ENCODE measurements at places on chromosomes 3 and 15.

DNA sequence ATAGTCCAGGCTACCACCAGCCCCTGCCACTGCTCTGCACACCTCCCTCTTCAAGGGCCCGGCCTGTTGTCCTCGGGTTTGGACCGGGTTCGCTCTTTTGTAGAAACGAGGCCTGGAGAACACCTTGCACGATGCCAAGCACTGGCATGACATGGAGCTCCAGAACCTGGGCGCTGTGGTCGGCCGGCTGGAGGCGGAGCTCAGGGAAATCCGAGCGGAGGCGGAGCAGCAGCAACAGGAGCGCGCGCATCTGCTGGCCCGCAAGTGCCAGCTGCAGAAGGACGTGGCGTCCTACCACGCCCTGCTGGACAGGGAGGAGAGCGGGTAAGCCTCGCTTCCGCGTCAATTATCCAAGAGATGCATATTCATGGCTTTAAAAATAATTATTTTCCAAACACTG lies 72.4 kb downstream of the BFSP2 start:
- DNase-seq = no peak

DNA sequence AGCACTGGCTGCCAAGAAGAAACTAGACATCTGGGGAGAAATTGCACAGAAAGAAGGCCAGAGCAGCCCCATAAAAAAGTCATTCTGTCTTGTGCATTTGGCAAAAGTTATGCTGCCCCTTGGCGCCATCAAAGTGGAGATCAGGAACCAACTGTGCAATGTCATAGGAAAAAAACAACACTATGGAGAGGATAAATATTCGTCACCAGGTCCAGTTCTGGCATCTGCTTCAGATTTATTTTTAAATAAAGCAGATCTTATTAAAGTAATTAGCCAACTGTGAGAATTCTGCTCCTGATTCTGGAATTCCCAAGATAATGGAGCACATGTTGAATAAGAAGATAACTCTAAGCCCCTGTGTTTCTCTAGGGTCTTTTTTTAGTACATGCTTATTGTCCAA lies 500.0 kb upstream of the IL12A start:
- no peak for DNase-seq

DNA sequence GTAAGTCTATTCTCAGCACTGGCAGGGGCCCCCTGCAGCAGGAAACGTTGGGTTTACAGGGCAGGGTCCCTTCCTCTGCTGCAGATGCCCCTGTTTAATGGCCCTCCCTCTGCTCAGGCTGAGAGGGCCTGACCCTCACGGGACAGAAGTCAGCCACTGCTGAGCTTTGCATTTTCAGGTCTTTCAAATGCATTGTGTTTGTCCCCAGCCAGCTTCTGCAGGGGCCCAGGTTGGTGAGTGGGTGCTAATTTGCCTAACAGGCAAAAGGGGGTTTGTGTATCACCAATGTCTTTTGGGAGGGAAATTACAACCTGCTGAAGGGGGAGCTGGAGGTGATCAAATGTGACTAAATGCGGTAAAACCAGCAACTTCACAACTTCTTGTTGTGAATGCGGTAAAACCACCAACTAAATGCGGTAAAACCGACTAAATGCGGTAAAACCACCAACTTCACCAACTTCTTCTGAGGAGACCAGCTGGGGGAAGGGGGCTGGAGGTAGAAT lies 44.8 kb upstream of the UBE2E1 start:
- no peak for DNase-seq

DNA sequence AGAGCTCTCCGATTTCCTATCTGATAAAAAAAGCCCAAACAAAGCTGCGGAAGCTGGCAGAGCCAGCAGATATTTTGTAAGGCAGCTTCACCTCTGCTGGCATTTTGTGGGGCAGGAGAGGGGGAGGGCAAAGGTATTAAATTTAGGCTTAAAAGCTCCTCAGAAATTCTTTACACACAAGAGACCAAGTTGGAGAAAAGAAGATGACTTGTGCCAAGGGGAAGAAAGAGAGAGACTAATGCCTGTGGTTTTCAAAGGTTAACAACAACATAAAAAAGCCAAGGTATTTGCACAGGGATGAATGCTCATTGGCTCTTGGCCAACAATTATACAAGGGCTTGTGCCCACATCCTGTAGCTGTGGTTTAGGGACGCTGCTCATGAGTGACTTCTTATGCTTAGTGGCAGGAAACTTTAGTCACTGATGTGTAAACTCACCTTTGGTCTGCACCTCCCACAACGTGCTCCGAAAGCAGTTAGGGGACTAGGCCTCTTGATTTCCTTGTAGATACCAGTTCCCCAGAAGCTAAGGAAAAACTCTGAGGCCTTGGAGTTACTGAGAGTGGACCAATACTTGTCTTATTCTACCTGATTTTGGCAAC lies 152.9 kb downstream of the TPRG1 start:
- DNase-seq = peak; percentile 7

- no peak for DNase-seq
These were observed 23.2 kb downstream of the C2CD4B start for GRCh38 chr15:62141643-62142588.

- no peak for DNase-seq
These were observed 46.8 kb upstream of the NAALADL2 start for GRCh38 chr3:174812172-174812862.

- DNase-seq = no peak
These were observed 262.9 kb downstream of the ERC2 start for GRCh38 chr3:56205406-56205805.

Measured in GM12891 (cell line).